ENCODE measurements at places on chromosomes 2 and 18.

DNA sequence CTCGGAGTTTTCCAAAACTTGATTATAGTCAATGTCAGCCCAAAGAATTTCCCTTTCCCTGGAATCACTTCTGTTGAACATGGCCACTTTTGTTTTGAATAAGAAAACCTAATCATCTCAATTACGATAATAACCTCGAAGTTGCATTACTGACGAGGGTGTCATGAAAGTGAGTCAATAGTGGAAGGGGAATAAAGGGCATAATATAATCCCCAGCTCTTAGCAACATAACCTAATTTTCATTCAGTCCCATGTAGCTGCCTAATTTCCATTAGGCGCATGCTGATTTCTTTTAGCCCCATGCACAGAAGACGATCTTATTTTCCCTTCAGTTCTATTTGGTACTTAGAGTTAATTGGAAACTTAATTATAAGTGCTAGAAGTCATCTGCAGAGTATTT lies 51.1 kb upstream of the RAPH1 start:
- no peak for DNase-seq

- DNase-seq, result no peak
Measured at GRCh38 chr2:62038975-62039771, 133.7 kb downstream of the COMMD1 start.

DNA sequence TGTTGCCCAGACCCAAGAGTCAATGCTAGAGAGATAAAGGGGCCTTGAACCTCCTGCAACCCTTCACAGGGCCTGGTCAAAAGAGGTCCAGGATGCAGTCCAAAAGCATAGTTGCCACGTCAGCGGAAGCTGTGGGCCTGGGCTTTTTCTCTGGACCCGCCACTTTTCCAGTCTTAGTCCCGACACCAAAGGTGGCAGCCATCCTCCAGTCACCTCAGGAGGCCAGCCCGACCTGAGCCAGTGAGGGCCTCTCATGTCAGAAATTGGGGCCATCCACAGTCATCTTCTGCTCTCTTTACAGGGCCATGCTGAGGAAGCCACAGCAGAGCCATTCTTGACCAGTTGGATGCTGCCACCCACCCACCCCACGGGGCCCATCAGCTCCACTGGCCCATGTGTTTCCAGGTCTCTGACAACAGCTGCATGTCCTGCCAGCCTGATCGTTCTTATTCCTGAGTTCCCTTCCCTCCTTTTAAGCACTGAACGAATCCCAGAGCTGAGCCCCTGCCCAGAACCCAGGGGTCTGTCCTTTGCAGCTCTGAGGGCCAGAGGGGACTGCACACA lies 34.1 kb upstream of the KLHL29 start:
- DNase-seq, result no peak

- DNase-seq, result no peak
Measured at GRCh38 chr2:186980117-186980442, 131.1 kb upstream of the ZSWIM2 start.

- DNase-seq, result no peak
Measured at GRCh38 chr2:40168546-40168945, 283.3 kb downstream of the SLC8A1 start.

DNA sequence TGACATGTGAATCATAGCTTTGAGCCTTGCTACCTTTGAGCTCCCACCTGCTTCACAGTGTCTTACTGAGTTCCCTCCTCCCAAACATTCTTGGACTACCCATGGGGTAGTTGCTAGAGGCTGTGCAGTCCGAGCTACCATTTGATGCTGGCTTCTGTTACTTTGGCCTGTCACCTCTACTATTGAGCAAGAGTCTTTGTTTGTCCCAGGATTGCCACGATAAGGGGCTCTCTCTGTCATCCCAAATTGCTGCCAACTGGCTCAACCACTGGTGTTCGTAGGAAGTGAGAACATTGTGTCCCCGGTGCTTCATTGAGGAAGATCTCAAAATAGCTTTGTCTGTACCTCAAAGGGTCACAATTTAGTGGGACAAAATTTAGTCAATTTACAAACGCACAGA lies 59.1 kb upstream of the PAX8 start:
- no peak for DNase-seq

- DNase-seq, result peak; percentile 32
Measured at GRCh38 chr2:36403675-36404230, 48.2 kb downstream of the CRIM1 start.

DNA sequence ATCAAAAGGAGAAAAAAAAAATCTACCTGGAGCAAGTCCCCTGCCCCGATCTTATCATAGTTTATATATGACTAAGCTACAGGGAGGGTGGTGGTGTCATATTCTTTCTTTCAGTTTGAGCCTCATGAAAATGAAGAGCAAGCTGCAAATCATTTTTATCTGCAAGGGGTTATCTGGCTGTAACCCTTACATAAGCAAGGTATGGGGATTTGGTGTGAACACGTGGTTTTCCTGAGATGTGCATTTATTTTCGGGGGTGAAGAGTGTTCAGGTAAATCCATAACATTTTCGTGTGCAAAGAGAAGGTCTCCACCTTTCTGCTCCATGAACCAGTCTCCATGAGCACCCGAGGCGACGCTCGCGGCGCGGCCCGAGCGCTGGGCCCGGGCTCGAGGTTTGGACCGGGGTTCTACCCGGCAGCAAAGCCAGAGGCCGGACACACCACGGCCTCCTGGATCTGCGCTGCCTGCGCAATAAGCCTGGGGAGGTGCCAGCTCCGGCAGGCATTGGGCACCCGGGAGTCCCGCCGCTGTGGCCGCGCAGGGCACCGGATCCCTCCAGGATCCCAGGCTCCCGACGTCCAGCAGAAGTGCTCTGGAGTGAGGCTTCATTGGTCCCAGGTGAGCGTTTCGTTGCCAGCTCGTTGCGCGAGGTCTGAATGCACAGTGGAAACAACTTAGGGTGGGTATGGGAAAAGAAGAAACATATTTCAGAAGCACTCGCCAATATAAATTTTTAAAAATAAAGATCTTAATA lies 36.1 kb upstream of the GPD2 start:
- DNase-seq, result no peak

- DNase-seq, result no peak
Measured at GRCh38 chr2:119311371-119311770, 55.3 kb downstream of the C2orf76 start.

- DNase-seq, result no peak
Measured at GRCh38 chr2:19786408-19787058, 115.2 kb downstream of the TTC32 start.

DNA sequence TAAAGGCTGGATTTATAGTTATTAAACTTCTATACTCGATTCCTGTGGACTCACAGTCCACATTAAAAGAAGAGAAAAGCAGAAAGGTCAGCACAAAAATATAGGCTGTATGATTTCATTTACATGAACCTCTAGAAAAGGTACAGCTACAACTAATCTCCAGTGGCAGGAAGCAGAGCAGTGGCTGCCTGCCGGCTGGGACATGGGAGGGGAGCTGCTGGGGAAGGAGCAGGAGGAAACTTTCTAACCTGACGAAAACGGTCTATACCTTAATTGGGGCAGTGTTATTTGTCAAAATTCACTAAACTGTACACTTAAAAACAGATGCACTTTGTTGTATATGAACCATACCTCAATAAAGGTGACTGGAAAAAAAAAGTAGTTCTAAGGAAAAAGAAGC lies 26.7 kb downstream of the KCTD1 start:
- no peak for DNase-seq

GRCh38 chr2:100215371-100215770 lies 73.0 kb upstream of the AFF3 start:
- no peak for DNase-seq

DNA sequence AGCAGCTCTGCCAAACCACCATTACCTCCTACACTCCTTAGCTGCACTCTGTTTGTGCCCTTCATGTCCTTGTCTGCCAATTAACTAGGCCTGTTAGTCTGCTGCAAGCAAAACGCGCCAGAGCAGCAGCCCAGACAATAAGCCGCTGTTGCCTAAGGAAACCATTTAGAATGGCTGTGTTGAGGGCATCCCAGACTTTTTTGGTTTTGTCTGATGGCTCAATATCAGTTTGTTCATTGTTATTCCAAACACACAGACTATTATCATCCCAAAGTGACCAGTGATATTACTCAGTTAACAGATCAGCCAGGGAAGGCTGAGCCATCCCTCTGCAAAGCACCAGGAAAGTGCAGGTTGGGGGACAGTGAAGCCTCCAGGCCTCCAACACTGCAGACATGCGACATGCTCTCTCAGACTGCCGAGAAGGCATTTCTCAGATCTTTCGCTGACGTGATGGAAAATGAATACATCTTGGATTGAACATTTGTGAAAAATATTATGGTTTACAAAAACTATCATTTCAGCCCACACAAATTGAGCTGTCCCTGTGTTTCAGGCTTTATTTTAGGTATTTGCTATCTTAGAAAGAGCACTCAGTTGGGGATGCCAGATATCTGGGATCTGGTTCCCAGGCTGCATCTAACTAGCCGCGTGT lies 182.0 kb upstream of the HNRNPA3 start:
- DNase-seq, result no peak

GRCh38 chr18:6478121-6478520 lies 63.4 kb upstream of the L3MBTL4 start:
- DNase-seq, result no peak

GRCh38 chr2:96188821-96189526 lies 19.7 kb downstream of the STARD7 start:
- no peak for DNase-seq

- no peak for DNase-seq
Measured at GRCh38 chr18:68406761-68407160, 308.1 kb downstream of the TMX3 start.

DNA sequence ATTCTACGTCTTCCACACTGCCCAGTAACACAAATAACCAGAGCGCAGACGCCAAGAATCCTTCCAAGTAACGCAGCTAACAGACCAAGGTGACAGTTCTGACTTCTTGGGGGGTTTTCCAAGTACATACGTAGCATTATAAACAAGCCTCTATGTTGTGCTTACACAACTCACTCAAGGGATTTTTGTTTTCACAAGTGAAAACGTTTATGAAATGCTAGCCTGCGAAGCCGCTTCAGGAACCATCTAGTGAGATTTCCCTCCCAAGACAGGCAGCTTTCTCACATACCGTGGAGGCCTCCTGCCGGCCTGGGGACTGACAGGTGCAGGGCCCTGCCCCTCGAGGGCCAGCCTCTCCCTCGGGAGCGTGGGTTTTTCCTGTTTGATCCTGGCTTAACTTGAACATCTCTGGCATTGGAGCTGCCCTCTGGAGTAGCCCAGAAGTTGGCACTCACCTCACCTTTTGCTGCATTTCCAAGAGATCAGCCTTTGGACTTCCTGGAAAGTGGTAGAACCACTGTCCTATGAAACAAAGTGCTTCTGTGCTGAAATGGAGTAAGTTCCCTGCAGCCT lies 151.1 kb downstream of the MBP start:
- DNase-seq, result no peak

DNA sequence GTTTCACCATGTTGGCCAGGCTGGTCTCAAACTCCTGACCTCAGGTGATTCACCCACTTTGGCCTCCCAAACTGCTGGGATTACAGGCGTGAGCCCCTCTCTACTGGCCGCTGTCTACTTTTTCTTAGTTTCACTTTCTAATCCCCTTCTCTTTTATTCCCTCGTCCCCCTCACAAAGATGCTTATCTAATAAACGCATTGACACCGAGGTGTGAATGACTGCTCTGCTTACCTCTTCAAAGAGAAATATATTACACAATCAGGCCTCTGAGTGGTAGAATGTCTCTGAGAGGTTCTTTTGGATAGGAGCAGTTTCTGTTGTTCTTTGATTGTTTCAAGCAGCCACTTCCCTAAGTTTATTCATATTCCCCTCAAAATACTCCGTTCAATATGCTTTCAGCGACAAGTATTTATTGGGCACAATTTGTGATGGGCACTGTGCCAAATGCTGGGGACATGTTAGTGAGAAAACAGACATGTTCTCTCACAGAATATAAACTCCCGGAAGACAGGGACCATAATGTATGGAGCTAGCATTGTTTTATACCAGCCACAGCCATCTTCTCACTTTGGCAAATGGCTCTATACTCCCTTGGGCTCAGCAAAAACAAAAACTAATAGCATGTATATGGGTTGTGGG lies 34.7 kb upstream of the RAPH1 start:
- no peak for DNase-seq

DNA sequence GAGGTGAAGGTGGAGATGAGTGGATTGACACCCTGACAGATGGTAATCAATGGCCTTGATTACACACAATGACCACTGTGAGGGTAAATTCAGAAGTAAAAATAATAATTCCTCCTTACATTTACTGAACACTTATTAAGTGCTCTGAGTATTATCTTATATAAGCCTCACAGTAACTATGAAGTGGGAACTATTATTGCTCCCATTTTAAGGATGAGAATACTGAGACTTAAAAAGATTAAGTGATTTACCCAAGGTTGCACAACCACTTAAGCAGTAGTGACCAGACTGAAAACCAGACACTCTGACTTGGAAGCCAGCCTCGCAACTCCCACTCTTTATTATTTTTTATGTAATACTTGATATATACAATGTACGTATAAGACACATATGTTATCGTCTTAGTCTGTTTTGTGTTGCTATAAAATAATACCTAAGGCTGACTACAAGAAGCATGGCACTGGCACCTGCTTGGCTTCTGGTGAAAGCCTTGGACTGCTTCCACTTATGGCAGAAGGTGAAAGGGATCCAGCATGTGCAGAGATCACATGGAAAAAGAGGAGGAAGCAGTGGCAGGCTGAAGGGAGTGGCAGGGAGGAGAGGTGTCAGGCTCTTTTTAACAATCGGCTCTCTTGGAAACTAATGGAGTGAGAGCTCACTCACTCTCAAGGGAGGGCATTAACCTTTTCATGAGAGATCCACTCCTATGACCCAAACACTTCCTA lies 41.5 kb upstream of the C1D start:
- no peak for DNase-seq

- no peak for DNase-seq
Measured at GRCh38 chr18:24975496-24976372, 376.2 kb downstream of the ZNF521 start.

- DNase-seq, result no peak
Measured at GRCh38 chr2:48510329-48510728, 19.6 kb upstream of the STON1 start.

GRCh38 chr2:187358531-187358930 lies 89.5 kb downstream of the CALCRL start:
- DNase-seq, result no peak

DNA sequence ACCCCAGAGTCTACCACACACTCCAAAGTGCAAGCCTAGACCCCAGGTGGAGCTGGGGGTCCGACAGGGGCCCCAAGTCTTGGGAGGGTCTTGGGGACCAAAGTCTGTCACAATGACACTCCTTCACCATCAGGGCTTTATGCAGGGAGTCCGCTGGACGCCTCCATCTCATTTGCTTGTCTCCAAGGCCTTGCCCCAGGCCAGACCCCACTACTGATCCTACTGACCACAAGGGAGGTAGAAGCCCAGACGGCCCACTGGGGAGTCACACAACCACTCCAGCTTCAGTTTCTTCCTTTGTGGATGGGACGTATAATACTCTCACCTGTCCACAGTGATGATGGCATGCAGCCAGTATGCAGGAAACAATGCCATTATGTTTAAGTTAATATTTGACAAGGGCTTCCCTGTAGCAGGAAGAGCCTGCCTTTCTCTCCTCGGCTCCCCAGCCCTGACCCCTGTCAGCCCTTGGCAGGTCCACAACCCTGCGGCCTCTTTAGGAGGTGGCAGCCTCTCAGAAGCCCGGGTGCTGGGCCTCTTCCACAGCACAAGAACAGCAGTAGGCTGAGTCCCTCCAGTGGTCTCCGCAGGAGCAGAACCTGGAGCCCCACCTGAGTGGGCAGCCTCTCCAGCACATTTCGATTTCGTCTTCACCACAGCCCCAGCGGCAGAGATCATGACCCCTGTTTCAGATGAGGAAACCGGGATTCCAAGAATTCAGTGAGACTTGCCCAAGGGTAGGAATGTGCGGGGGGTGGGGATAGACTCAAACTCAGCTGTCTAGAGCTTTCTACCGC lies 6.5 kb downstream of the BIN1 start:
- no peak for DNase-seq

- peak; percentile 58 for DNase-seq
Measured at GRCh38 chr2:181810823-181811695, 80.5 kb upstream of the ITPRID2 start.

GRCh38 chr2:45178854-45179253 lies 169.6 kb upstream of the SIX2 start:
- peak; percentile 52 for DNase-seq

Measured in NCI-H446 (cell line).